ENCODE measurements at places on chromosomes 7 and 10. TPM values are rescaled to one million over a fixed set of nuclear protein-coding genes. Genes with fewer than 3 reads are reported as not detected.

DNA sequence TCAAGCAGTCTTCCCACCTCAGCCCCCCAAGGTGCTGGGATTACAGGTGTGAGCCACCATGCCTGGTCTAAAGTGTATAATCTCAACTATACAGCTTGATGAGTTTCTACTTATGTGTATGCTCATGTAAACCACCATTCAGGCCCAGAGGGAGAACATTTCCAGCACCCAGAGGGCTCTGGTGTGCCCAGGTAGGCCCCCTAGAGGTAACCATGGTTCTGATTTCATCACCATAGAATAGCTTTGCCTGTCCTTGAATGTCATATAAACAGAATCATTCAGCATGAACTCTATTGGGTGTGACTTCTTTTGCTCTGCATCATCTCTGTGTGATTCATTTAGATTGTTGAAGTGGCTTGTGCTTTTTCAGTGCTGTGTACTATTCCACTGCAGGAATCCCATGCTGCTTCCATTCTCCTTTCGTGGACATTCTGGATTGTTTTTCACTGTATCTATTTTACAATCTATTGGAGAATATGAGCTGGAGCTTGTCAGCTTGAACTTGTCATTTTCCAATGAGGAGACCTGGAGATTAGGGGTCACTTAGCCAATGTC, 35.2 kb downstream of the COL26A1 start:
- DNase-seq = no peak

GRCh38 chr7:2764621-2765020, 76.6 kb downstream of the AMZ1 start:
- no peak for DNase-seq

DNA sequence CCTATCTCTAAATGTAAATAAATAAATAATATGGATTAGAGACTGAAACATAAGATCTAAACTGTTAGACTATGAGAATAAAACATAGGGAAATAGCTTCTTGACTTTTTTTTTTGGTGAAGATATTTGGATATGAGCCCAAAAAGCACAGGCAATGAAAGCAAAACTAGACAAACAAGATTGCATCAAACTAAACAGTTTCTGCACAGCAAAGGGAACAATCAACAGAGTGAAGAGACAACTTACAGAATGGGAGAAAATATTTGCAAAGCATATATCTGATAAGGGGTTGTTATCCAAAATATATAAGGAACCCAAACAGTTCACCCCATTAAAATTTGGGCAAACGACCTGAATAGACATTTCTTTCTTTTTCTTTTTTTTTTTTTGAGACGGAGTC, 148.1 kb downstream of the SUGCT start:
- DNase-seq = no peak

- DNase-seq = no peak
These were observed 222.0 kb downstream of the LHFPL3 start for GRCh38 chr7:104550362-104550761.

GRCh38 chr10:13617116-13617515, 30.4 kb downstream of the PRPF18 start:
- no peak for DNase-seq

DNA sequence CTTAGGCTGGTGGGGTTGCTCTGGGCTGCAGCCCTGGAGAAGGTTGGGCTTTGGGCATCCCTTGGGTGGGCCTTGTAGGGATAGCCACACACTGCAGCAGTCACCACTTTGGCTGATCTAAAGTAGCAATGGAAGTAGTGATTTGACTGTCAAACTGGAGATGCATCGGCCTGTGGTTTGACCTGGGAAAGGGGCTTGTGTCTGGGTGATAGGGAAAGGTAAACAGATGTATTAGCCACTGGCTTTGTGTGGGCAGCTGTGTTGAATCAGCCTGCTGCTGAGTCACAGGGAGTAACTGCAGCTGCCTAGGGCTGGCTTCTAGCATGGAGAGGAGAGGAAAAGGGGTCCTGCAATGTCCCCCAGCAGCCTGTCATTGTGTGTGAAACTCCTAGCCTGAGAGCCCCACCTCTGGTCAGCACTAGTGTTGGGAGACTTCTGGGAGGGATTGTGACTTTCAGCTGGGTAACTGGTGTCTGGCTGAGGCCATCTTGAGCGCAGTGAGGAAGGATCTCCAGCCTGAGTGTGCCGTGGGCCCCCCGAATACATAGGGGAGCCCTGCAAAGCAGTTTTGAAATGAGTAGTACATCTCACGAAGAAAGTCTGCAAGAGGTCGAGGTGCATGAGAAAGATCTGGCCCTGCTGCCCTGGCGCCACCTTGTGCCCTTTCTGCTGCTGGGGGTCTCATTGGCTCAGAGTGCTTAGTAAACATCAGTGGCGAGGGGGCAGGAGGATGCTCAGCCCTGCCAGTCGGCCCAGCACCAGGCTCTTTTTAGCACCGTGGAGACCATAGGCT, 117.3 kb downstream of the FANK1 start:
- DNase-seq = peak; percentile 19

Gene PAPSS2
- polyA plus RNA-seq = not detected

Gene VIM
- polyA plus RNA-seq = 275 TPM

Gene SPDYE2B
- polyA plus RNA-seq = not detected

Gene PNLIP
- not detected for polyA plus RNA-seq

Data from K562 (cell line).